MG63 (cell line): ENCODE measurements at places on chromosomes 2 and 18. TPM values are rescaled to one million over a fixed set of nuclear protein-coding genes. Genes with fewer than 3 reads are reported as not detected.

Gene PXDN
- 204 and 346 TPM in 2 replicates for total RNA-seq

Gene PRKRA
- total RNA-seq = 75.7 and 79.7 TPM in 2 replicates

- no peak for DNase-seq
Measured at GRCh38 chr2:42842466-42842865, 50.1 kb upstream of the HAAO start.

Gene MROH2A
- total RNA-seq = not detected in 2 replicates

Gene TUBB8B
- total RNA-seq = not detected in 2 replicates

GRCh38 chr18:9787036-9787435 lies 78.9 kb downstream of the RAB31 start:
- DNase-seq = no peak
